Glutamatergic neuron (in vitro differentiated cells): ENCODE measurements at places on chromosomes 1 and 21. TPM values are rescaled to one million over a fixed set of nuclear protein-coding genes. Genes with fewer than 3 reads are reported as not detected.

LAD1 gene
- 0.25 TPM for total RNA-seq

SDF4 gene
- total RNA-seq, result 89.2 TPM

SUSD4 gene
- total RNA-seq, result 0.47 TPM

DNAH14 gene
- 36.6 TPM for total RNA-seq

RGS1 gene
- not detected for total RNA-seq

DNA sequence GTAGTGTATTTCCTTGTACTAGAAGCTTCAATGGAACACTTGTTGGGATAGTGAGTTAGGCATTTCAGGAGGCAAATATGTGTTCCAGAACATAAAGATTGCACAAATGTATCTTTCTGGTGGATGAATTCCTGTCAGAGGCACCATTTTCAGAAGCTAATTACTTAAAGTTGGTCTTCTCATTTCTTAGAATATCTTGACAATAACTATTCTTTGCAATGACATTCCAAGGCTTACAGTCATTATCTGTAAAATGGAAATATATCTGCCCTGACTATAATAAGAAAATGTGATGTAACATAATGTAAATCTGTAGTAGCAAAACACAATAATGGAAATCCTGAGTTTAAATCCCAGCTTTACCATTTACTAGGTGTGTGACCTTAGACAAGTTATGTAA is 2.7 kb downstream of the VCAM1 start:
- no peak overlapping the region for H3K27ac ChIP-seq
- no peak for DNase-seq
- no peaks in the 10 kb centered on the region for H3K4me1 ChIP-seq
- no peaks in the 10 kb centered on the region for H3K36me3 ChIP-seq
- no peak overlapping the region for H3K4me3 ChIP-seq
- H3K27me3 ChIP-seq, result no peaks in the 10 kb centered on the region

DNA sequence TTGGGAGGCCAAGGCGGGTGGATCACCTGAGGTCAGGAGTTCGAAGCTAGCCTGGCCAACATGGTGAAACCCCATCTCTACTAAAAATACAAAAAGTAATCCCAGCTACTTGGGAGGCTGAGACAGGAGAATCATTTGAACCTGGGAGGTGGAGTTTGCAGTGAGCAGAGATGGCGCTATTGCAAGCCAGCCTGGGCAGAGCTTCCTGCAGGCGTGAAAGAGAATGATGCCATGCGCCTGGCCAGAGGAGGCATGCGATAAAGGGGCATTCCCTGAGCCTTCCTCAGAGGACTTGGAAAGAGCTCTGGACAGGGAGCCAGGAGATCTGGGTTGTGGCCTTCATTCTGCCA is 3.2 kb downstream of the E2F2 start:
- peaks cover 13% of the 10 kb centered on the region for H3K27me3 ChIP-seq
- H3K27ac ChIP-seq, result no peak overlapping the region
- H3K4me1 ChIP-seq, result peaks cover 20% of the 10 kb centered on the region
- no peak overlapping the region for H3K4me3 ChIP-seq
- no peaks in the 10 kb centered on the region for H3K36me3 ChIP-seq

- no peak overlapping the region for H3K27ac ChIP-seq
- H3K27me3 ChIP-seq, result no peaks in the 10 kb centered on the region
- no peaks in the 10 kb centered on the region for H3K36me3 ChIP-seq
- H3K4me1 ChIP-seq, result no peaks in the 10 kb centered on the region
Measured at GRCh38 chr1:175385316-175385715, 192.7 kb upstream of the KIAA0040 start.

DNA sequence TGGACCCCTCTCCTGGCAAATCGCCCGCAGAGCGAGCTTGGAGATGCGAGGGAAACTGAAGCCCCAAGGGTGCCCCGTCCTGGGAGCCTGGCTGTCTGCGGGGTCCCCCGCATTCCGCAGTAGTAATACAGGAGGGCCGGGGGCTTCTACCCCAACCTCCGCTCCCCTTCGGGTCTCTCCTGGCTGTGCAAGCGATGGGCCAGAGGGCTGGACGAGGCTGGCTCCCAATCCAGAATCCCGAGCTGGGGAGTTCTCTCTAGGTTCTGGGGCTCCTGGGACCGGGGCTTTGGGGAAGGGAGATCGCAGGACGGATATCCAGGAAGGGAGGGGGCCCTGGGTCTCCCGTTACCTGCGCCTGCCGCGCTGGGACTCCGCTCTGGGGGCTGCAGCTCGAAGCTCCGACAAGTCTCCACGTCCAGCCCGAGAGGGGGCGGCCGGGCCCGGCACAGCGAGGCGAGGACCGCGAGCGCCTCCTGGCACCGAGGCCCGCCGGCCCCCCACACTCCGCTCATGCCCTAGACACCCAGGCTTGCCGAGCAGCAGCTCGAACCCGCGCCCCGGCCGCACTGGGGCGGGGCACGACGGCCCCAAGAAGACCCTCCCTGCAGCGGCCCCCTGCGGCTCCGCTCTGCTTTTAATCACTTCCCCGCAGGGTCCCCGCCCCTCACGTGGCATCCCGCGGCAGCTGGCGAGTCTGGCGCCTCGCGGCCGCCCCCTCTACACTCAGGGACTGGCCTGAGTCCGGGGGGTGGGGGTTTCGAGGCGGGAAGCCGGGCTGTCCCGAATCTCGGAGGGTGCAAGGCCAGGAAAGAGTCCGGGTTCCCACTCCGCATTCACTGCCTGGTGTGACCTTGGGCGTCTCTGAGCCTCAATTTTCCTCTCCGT is at the start of gene SYT6:
SYT6 (minus strand) TSS at position 609 of the 885 bp plus-strand sequence; CDS start at position 512, 97 bp downstream.
- peaks cover 15% of the 10 kb centered on the region for H3K27me3 ChIP-seq
- H3K4me1 ChIP-seq, result peaks cover 21% of the 10 kb centered on the region
- no peaks in the 10 kb centered on the region for H3K36me3 ChIP-seq
- H3K27ac ChIP-seq, result peak within 1 kb of the TSS; percentile 75
- H3K4me3 ChIP-seq, result peak within 1 kb of the TSS; percentile 91

DNA sequence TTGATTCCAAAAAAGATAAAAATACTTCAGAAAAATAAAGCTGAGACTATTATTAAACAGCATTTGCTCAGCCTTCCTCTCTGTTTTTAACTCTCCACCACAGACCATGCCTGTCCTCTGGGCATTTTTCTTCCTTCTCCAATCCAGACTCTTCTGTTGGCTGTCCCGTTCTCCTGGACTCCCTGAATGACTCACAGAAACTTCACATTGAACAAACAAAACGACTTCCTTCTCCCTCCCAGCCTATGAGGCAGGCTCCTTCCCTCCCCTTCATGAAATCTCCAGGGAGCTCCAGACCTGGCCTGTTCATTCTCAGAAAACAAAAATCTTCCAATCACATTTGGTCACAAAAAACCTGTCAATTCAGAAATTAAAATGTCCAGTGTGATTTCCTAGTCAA is 421.3 kb downstream of the NPHP4 start:
- H3K36me3 ChIP-seq, result peaks cover 9% of the 10 kb centered on the region
- no peak overlapping the region for H3K27ac ChIP-seq
- no peak for DNase-seq

GRCh38 chr1:90995311-90995894 is 26.4 kb downstream of the ZNF644 start:
- peaks cover 21% of the 10 kb centered on the region for H3K36me3 ChIP-seq
- no peaks in the 10 kb centered on the region for H3K4me1 ChIP-seq
- peaks cover 2% of the 10 kb centered on the region for H3K27me3 ChIP-seq

DNA sequence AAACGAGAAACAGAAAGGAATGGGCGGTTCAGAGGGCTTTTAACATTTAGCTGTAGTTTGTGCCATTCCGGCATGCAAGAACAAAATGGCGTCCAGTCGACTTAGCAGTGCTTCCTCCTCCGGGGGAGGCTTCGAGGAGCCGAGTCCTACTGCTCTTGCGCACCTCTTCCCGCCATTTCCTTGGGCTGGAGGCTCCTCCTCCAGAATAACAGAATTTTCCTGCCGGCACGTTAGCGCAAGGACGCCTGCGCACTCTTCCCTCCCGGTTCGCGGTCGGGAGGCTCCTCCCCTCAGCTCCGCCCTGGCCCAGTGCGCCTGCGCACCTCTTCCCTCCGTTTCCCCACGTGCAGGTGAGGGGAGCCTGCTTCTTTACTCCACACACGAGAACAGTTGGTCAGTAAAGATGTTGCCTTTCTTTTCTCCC is 1.0 kb downstream of the DMRTB1 start:
- H3K27ac ChIP-seq, result no peak overlapping the region
- DNase-seq, result no peak
- H3K4me3 ChIP-seq, result no peak overlapping the region

DNA sequence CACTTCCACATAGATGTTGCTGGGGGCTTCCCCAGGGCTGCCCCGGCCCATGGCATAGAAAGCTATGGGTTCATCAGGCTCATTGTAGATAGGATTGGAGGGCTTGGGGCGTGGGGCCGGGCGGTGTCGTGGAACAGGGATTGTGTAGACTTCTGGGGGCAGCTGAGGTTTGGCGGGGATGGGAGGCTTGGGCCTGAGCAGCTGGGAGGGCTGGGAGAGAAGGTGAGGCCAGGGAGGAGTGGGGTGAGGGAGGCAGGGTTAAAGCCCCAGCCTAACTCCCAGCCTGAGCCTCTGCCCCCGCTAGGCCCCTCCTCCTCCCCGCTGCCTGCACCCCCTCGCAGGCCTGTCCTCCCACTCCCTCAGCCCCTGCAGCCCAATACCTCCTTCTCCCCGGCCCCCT is 7.4 kb downstream of the SH2D2A start:
- peaks cover 4% of the 10 kb centered on the region for H3K4me1 ChIP-seq
- H3K27ac ChIP-seq, result no peak overlapping the region

- DNase-seq, result no peak
- H3K36me3 ChIP-seq, result no peaks in the 10 kb centered on the region
- H3K4me1 ChIP-seq, result peaks cover 3% of the 10 kb centered on the region
- peaks cover 5% of the 10 kb centered on the region for H3K27me3 ChIP-seq
Measured at GRCh38 chr1:24043345-24044032, 63.4 kb upstream of the SRSF10 start.

GRCh38 chr1:114782476-114782875 is 2.0 kb upstream of the SIKE1 start:
- H3K36me3 ChIP-seq, result no peaks in the 10 kb centered on the region
- no peak overlapping the region for H3K27ac ChIP-seq
- DNase-seq, result no peak
- peaks cover 8% of the 10 kb centered on the region for H3K4me1 ChIP-seq

GRCh38 chr1:10398278-10398733 is 558 bp upstream of the PGD start:
- peak overlapping the region; percentile 90 for H3K4me3 ChIP-seq
- peaks cover 3% of the 10 kb centered on the region for H3K4me1 ChIP-seq
- H3K27ac ChIP-seq, result peak overlapping the region; percentile 71
- no peaks in the 10 kb centered on the region for H3K36me3 ChIP-seq
- H3K27me3 ChIP-seq, result peaks cover 14% of the 10 kb centered on the region
- DNase-seq, result no peak

- no peak overlapping the region for H3K27ac ChIP-seq
- DNase-seq, result no peak
- no peaks in the 10 kb centered on the region for H3K36me3 ChIP-seq
- no peak overlapping the region for H3K4me3 ChIP-seq
Measured at GRCh38 chr1:228217551-228218344, 9.9 kb downstream of the OBSCN start.

DNA sequence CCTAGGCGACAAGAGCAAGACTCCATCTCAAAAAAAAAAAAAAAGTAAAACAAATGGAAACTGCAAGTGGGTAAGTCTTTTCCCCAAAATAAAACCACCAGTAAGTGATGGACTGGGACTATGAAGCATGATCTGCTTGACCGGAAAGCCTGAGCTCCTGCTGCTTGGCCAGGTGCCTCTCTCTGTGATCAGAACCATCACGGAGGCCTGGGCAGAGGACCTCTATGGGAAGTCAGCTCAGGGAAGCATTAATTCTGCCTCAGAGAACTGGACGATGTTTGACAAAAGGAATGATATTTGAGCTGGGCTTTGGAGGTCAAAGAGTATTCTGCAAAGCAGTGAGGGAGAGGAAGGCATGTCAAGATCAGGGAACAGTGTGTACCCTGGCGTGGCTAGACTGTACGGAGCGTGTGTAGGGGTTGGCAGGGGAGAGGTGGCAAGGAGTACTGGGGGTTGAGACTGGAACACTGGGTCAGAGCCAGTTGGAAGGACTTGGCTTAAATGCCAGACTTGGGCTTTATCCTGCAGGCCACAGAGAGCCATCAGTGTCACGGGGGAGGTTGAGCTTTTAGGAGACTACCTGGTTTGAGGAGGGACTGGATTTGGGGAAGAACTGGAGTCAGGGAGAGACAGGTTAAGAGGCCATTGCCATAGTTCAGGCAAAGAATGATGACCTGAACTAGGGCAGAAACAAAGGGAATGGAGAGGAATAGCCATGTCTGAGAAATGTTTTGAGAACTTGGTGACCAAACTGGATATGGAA is 16.4 kb downstream of the ATP1A2 start:
- H3K4me1 ChIP-seq, result no peaks in the 10 kb centered on the region
- no peak overlapping the region for H3K27ac ChIP-seq
- no peak overlapping the region for H3K4me3 ChIP-seq
- H3K27me3 ChIP-seq, result peaks cover 5% of the 10 kb centered on the region

GRCh38 chr1:24737368-24738117 is 7.7 kb upstream of the CLIC4 start:
- DNase-seq, result no peak
- no peak overlapping the region for H3K27ac ChIP-seq
- H3K27me3 ChIP-seq, result peaks cover 3% of the 10 kb centered on the region
- no peak overlapping the region for H3K4me3 ChIP-seq
- peaks cover 11% of the 10 kb centered on the region for H3K4me1 ChIP-seq

GRCh38 chr1:76191561-76191960 is 117.0 kb downstream of the ST6GALNAC3 start:
- no peaks in the 10 kb centered on the region for H3K27me3 ChIP-seq
- H3K4me3 ChIP-seq, result no peak overlapping the region
- no peak overlapping the region for H3K27ac ChIP-seq
- H3K4me1 ChIP-seq, result peaks cover 2% of the 10 kb centered on the region
- DNase-seq, result no peak
- no peaks in the 10 kb centered on the region for H3K36me3 ChIP-seq

DNA sequence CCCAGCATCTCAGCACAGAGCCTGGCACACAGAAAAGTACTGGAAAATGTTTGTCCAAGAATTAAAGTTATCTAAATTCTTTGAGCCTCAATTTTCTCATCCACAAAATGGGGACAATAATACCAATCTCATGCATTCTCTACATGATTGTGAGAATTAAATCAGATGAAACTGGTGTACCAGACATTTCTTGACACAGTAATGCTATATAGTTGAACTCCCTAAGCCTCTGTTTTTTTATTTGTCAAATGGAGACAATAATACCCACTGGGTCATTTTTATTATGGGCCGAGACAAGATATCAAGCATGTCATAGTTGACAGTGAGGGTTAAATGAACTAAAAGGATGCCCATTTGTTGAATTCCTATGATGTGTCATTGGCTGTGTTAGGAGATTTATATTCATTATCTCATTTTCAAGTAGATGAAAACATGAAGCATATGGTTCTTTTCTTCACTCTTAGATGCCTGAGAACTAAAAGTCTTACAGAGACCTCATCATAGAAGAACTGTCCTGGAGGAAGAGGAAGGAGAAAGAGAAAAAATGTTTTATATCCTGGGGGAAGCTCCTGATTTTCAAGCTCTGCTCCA is 17.5 kb upstream of the OTUD3 start:
- no peak overlapping the region for H3K4me3 ChIP-seq
- H3K36me3 ChIP-seq, result no peaks in the 10 kb centered on the region
- H3K27me3 ChIP-seq, result no peaks in the 10 kb centered on the region
